ENCODE measurements at places on chromosomes 16 and 17.

DNA sequence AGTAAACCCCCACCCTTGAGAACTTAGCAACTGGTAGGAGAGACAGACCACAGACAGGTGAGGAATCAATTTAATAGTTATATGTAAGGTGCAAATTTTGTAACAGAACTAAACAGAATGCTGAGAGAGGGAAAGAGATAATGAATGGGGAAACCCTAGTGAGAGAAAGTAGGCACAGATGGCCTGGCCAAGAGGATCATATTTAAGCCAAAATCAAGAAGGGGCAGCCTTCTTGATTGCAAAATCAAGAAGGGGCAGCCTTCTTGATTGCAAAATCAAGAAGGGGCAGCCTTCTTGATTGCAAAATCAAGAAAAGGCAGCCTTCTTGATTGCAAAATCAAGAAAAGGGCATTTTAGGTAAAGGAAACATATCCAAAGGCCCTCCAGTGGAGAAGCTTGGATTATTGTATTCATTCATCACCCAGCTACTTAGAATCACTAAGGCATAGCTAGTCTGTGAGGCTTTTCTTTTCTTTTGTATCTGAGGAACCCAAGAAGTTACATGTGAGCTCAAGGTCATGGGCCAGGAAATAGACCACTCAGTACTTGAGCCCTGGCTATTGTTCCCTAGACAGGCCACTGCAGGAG, 190.6 kb downstream of the CYLD start:
- DNase-seq, result no peak

GRCh38 chr16:76210157-76210556, 67.0 kb upstream of the CNTNAP4 start:
- no peak for DNase-seq

- no peak for DNase-seq
These were observed 50.1 kb downstream of the TOM1L2 start for GRCh38 chr17:17922070-17922614.

GRCh38 chr16:76114681-76115080, 162.5 kb upstream of the CNTNAP4 start:
- no peak for DNase-seq

- no peak for DNase-seq
These were observed 23.3 kb downstream of the SLC7A5 start for GRCh38 chr16:87845807-87846619.
